AG09309 (cell line): ENCODE measurements at places on chromosomes 4 and X.

DNA sequence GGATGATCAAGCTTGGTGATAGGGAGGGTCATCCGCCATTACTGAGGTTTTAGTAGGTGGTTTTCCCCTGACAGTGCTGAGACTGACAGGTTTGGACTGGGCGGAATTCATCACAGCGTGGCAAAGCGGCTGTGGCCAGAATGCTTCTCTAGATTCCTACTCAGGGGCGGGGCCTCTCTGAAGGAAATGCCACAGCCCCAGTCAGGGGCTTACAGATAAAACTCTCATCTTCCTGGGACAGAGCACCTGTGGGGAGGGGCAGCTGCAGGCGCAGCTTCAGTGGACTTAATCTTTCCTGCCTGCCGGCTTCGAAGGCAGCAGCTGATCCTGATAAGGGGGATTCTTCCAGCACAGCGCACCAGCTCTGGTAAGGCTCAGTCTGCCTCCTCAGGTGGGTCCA, 316.7 kb downstream of the RPA4 start:
- no peak for DNase-seq

GRCh38 chr4:52912608-52913007, 50.5 kb downstream of the RASL11B start:
- DNase-seq, result no peak

- no peak for DNase-seq
These were observed 5.0 kb downstream of the UVSSA start for GRCh38 chr4:1351854-1352566.

- DNase-seq, result no peak
These were observed 18.9 kb downstream of the C4orf50 start for GRCh38 chr4:5999356-5999755.

DNA sequence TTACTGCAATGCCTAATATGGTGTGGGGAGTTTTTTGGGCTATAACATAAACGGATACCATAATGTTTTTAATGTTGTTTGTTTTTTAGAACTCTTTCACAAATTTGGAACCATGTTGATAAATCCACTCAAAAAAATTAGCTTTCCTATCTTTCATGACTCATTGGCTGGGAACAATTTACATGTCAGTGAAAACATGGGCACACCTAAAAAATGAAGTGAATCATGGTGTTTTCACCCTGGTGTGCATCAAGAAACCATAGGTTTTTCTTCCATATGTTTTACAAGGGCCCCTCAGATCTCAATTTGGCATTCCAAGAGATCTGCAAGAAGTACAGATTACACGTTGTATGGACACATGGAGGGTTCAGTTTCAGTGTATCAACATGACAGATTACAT, 207.1 kb downstream of the NWD2 start:
- no peak for DNase-seq

DNA sequence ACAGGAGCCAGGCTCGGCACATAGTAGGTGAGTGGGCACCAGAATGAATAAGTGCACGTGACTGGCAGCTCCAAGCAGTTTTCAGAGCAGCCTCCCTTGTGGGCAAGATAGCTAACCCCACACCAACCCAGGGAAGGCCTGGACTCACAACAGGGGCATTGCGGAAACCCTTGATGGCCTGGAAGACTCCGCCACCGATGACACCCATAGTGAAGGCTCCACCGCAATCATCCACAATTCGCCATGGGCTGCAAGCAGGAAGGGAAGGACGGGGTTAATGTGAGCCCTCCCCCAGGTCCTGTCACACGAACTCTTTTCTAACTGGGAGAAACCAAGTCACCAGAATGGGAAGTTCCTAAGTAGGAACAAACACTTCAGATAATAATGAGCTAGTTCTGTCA, 957 bp downstream of the TIMM17B start:
- no peak for DNase-seq

DNA sequence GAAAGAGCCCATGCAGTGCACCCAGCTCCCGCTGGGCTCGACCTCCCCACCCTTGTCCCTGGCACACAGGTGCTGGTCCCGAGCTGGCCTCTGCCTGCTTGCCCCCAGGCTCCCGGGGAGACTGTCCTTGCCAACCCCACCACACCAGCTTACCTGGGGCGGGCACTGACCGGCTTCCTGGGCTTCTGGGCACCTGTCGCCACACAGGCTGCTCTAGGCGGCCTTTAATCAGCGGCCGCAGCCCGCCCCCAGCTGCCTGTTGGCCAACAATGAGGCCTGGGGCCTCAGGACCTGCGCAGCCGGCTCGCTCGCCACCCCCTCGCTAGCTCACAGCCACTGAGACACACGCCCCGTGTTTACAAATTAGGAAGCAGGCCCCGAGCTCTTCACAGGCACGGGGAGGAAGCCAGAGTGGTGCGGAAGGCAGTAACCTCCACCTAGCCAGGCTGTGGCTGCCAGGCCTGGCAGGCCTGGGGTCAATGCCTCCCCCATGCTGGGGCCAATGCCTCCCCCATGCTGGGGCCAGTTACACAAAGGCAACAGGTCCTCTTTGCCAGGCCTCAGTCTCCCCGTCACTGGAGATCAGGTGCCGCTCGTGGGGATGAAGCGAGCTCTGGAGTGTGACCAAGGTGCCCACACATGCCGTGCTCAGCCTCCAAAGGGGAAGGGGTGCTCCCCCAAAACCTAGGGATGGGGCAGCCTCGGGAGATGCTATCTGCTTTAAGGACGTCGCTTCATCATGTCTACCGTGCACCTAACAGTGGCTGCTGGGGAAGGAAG, at the start of gene TREX2:
TSS of gene TREX2 (minus strand) at position 201 of the 780 bp plus-strand sequence. CDS start 626 bp downstream, outside the sequence.
- no peak for DNase-seq

DNA sequence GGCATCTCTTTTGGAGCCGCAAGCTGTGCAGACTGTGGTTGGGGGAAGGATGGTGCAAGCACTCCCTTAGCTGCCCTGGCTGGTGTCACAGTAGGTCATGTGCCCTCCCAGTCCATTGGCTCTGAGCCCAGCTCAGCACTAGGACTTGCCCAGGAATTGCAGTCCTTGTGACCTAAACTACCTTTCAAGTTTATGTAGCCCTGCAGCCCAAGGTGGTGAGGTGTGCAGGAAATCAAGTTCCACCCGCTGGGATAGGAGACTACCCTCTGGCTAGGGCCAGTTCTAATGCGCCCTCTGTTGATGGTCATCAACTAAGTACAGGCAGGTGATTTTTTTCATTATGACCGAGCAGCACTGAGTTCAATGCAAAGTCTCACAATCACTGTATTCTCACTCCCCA, 335.2 kb downstream of the UBE2NL start:
- DNase-seq, result no peak

DNA sequence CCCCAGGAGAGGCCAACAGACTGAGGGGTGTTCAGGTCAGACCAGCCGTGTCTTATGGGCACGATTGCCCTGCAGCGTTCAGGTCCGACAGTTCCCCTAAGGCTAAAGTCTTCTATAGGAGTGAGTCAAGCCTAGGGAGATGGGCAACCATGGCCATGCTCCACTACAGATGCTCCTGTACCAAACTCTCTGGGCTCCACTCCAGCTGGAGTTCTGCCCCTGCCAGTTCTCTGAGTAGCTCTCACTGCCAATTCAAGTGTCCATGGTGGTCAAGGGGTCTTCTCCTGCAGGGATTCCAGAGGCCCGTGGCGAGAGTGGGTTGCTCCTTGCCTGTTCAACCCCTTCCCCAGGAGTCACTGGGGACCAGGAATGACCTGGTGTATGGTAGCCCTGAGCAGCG, 38.2 kb downstream of the BEX3 start:
- DNase-seq, result no peak

DNA sequence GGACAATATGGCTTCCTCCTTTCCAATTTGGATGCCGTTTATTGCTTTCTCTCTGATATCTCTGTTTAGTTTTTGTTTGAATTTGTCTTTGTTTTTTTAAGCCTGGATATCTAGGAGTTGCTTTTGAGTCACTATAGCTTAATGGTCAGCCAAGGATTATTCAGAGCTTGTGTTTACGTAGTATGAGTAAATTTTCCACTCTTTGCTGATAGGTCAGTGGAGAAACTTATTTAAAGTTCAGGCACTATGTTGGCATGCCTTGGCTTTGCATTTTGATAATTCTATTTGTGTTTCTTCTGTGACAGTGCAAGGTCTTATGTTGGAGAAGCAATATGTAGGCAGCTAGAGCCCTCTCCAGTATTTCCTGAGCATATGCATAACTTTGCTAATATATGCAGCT, 315.2 kb downstream of the GRID2 start:
- DNase-seq, result no peak

GRCh38 chr4:3657902-3658529, 108.2 kb upstream of the ADRA2C start:
- peak; percentile 33 for DNase-seq

DNA sequence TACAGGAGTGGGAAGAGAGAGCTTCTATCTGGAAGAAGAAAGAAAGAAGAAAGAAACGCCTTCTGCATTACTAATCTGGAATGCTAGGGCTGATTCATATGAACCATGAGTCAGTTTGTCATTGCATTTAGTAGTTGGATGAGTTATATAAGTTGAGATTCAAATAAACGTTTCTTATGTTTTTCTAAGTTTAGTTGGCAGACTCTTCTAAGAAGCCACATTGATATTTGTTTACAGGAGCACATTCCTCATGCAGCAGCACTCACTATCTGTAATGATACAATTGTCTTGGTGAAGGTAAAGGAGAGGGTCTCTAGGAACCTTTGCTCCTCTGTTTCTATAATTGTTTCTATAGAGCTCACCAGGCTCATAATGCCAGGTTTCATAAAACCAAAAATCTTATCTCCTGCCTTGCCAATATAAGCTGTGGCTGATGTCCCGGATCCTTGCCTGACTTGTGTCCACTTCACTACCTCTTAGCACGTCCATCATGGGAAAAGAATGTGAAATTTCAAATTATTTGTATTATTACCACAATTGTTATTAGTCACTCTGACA, 39.5 kb downstream of the HOPX start:
- DNase-seq, result peak; percentile 77

DNA sequence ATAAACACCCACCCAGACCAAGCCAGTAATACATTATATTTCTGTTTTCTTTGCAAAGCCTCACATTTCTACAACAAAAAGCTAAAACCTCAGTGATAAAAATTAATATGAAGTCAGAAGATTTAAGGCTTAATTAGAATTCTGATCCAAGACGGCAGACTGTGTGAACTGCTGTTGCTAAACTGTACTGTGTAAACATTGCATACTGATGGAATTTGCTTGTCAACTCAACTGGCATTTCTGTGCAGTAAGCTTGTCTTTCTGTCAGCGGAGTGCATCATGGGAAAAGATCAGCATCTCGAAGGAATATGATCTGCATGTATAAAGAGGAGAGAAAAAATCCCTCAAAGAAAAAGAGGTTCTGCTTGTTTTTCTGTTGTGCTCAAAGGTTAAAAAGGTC, 69.4 kb upstream of the SPANXB1 start:
- no peak for DNase-seq

GRCh38 chr4:117664706-117665444, 369.4 kb upstream of the NDST3 start:
- no peak for DNase-seq

DNA sequence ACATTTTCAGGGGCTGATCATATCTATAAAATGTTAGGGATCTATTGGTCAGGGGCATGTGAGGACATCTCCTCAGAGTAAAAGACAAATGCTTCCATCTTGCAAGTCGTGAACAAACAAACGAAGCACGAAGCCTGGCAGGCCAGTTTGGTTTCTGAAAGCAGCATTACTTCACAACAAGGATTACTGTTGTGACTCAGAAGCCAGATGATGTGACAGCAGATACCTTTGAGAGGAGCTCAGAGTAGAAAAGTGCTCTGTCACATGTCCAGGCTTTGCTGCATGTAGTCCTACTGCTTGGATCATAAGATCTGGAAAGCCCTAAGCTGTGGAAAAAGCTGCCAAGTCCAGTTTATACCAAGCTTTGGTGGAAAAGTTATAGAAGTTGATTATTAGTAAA, 1827.2 kb downstream of the ARAP2 start:
- no peak for DNase-seq

DNA sequence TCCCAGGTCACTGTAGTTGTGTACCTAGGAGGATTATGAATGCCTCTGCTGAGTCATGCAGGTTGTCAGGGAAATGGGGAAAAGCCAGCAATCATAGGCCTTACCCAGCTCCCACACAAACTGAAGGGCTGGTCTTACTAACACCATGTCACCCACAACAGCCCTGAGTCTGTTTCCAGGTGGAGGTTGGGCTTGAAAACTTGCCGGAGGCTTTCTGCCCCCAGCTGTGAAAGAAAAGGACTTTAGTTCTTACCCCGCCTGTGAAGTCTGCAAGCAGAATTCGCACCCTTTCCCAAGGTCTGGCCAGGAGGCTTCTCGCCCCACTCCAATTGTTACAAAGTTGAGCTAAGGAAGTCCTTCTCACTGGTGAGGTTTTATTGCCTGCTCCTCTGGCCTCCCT, 143.9 kb downstream of the RPS6KA6 start:
- DNase-seq, result no peak

- no peak for DNase-seq
These were observed 133.8 kb downstream of the PDGFC start for GRCh38 chr4:156837625-156838345.

DNA sequence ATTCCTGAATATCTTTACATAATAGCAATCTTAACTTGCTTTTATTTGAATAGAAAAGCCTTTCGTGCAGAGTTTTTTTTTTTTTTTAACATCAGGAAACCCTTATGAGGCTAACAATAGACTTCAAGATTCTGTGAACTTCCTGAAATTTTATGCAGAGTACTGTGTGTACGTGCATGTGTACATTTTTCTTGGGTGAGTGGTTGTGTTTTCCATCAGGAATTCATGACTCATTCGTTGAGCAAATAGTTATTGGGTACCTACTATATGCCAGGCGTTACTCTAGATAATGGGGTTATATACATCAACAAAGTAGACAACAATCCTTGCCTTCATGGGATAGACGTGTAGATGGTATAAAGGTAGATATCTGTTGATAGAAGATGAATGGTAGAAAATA, 59.1 kb downstream of the MRPL1 start:
- peak; percentile 69 for DNase-seq

- DNase-seq, result no peak
These were observed 12.6 kb upstream of the JADE1 start for GRCh38 chr4:128796934-128797333.
